ENCODE measurements at places on chromosomes 12 and 14.

DNA sequence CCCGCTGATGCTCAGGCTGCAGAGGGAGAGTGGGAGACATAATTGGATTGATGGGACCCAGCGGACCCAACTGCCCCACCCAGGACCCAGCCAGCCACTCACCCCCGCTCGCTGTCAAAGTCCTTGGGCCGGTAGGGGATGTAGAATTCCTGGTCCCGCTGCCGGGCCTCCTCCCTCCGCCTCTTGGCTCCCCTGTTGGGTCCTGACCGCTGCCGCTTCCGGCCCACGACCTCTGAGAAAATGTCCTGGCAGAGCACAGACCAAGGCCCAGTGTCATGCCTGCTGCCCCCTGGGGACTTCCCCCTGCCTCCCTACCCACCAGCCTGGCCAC lies 13.5 kb downstream of the CFAP73 start:
- no peaks in the 10 kb centered on the region for H3K27me3 ChIP-seq
- DNase-seq, result no peak
- H3K4me1 ChIP-seq, result no peaks in the 10 kb centered on the region
- H3K4me3 ChIP-seq, result no peak overlapping the region
- no peak overlapping the region for H3K27ac ChIP-seq

- no peak overlapping the region for H3K4me3 ChIP-seq
- no peaks in the 10 kb centered on the region for H3K4me1 ChIP-seq
- H3K36me3 ChIP-seq, result no peaks in the 10 kb centered on the region
- peaks cover 6% of the 10 kb centered on the region for H3K27me3 ChIP-seq
Measured at GRCh38 chr12:107435072-107435471, 250.5 kb upstream of the PWP1 start.

DNA sequence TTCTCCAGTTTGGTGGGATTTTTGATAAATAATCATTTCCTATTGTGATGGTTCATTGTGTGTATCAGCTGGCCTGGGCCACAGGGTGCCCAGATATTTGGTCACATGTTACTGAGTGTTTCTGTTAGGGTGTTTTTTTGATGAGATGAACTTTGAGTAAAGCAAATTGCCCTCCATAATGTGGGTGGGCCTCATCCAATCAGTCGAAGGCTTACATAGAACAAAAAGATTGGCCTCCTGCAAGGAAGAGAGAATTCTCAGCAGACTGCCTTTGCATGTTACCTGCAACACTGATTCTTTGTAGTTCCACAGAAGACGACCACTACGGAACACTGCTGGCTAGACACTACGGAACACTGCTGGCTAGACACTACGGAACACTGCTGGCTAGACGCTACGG lies 441.6 kb downstream of the GLT1D1 start:
- DNase-seq, result no peak
- H3K4me3 ChIP-seq, result no peak overlapping the region
- H3K4me1 ChIP-seq, result no peaks in the 10 kb centered on the region
- no peak overlapping the region for H3K27ac ChIP-seq
- no peaks in the 10 kb centered on the region for H3K36me3 ChIP-seq
- H3K27me3 ChIP-seq, result peaks cover 17% of the 10 kb centered on the region

DNA sequence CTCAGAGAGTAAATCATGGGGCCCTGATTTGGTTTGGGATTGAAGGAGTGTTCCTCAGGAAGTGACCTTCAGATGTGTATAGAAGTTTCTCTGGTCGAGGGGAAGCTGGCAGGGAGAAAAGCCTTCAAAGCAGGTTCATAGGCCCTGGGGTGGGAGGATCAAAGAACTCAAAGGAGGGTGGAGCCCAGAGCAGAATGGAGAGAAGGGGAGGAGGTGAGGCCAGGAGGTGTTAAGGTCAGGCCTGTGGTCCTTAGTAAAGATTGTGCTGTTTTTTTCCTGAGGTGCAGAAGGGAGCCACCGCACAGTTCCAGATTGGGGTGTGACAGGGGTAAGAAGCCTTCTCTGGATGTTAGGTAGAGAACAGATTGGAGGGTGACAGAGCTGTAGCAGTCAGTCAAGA lies 9.7 kb upstream of the CFAP251 start:
- no peaks in the 10 kb centered on the region for H3K27me3 ChIP-seq
- H3K4me1 ChIP-seq, result no peaks in the 10 kb centered on the region
- H3K36me3 ChIP-seq, result peaks cover 26% of the 10 kb centered on the region
- H3K4me3 ChIP-seq, result no peak overlapping the region

GRCh38 chr14:71632440-71632946 lies 299.7 kb upstream of the RGS6 start:
- H3K27me3 ChIP-seq, result no peaks in the 10 kb centered on the region
- no peak for DNase-seq
- no peaks in the 10 kb centered on the region for H3K4me1 ChIP-seq
- no peak overlapping the region for H3K4me3 ChIP-seq
- no peak overlapping the region for H3K27ac ChIP-seq

GRCh38 chr12:100391856-100392255 lies 35.0 kb downstream of the SLC17A8 start:
- no peaks in the 10 kb centered on the region for H3K36me3 ChIP-seq
- H3K4me3 ChIP-seq, result no peak overlapping the region
- no peaks in the 10 kb centered on the region for H3K27me3 ChIP-seq
- no peak overlapping the region for H3K27ac ChIP-seq
- DNase-seq, result no peak

- H3K4me1 ChIP-seq, result peaks cover 36% of the 10 kb centered on the region
- no peak for DNase-seq
- H3K36me3 ChIP-seq, result peaks cover 8% of the 10 kb centered on the region
- H3K27ac ChIP-seq, result no peak overlapping the region
- H3K4me3 ChIP-seq, result no peak overlapping the region
Measured at GRCh38 chr12:49548822-49549648, 10.2 kb downstream of the KCNH3 start.

DNA sequence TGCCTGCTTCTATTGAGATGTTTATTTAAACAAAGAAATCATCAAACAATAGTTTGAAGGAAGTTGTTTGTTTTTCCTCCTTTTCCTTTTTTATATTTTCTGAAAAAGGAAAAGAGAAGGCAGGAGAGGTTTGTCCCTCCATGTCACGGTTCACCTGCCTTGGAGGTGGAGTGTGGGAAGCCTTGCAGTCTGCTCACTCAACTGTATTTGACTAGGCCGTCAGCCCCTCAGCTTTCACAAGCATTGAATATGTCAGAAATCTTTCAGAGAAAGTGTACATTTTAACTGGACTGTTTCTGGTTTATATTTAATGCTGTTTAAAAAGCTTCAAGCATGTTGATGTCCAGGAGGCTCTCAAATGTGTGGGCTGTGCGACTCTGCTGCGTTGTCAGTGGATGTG lies 370.4 kb downstream of the NPAS3 start:
- DNase-seq, result no peak
- H3K27me3 ChIP-seq, result peaks cover 2% of the 10 kb centered on the region
- H3K27ac ChIP-seq, result no peak overlapping the region
- no peaks in the 10 kb centered on the region for H3K36me3 ChIP-seq
- peaks cover 1% of the 10 kb centered on the region for H3K4me1 ChIP-seq

DNA sequence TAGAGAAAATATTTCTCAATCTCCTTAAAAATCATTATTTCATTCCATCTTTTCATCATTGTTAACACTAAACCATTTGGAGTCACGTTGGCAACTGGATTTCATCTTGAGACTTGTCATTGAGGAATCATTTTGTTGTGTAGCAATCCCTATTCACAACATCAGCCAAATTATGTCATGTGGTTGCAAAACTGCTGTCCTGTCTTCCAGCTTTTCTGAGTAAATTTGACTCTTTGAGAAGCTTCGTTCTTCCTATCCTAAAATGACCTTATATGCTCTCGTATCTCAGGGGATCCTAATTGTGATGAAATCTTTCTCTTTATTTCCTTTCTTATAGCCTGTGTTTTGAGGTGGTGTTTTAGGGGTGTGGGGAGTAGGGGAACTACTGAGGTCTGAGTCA lies 30.6 kb upstream of the KICS2 start:
- DNase-seq, result no peak
- no peak overlapping the region for H3K4me3 ChIP-seq
- no peaks in the 10 kb centered on the region for H3K36me3 ChIP-seq
- H3K27ac ChIP-seq, result no peak overlapping the region
- no peaks in the 10 kb centered on the region for H3K27me3 ChIP-seq

- no peaks in the 10 kb centered on the region for H3K27me3 ChIP-seq
- H3K36me3 ChIP-seq, result peaks cover 25% of the 10 kb centered on the region
- no peak for DNase-seq
- no peak overlapping the region for H3K4me3 ChIP-seq
Measured at GRCh38 chr12:42440608-42441007, 114.6 kb downstream of the PPHLN1 start.

GRCh38 chr12:105892362-105892910 lies 246.3 kb downstream of the NUAK1 start:
- H3K4me1 ChIP-seq, result peaks cover 5% of the 10 kb centered on the region
- H3K27me3 ChIP-seq, result no peaks in the 10 kb centered on the region
- no peak overlapping the region for H3K27ac ChIP-seq
- peaks cover 2% of the 10 kb centered on the region for H3K36me3 ChIP-seq
- no peak overlapping the region for H3K4me3 ChIP-seq
- no peak for DNase-seq

DNA sequence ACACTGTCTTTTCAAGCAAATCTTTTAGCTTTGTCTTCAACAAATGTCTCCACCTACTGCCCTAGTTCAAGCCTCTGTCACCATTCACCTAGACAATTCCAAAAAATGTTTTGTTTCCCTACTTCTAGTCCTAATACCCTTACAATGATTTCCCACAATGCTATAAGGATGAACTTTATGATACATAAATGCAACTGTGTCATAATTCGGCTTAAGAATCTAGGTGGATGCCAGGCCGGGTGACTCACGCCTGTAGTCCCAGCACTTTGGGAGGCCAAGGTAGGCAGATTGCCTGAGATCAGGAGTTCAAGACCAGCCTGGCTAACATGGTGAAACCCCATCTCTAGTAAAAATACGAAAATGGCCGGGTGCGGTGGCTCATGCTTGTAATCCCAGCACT lies 20.7 kb upstream of the CREBL2 start:
- no peak overlapping the region for H3K27ac ChIP-seq
- no peaks in the 10 kb centered on the region for H3K36me3 ChIP-seq
- H3K4me1 ChIP-seq, result peaks cover 5% of the 10 kb centered on the region
- no peak for DNase-seq
- H3K4me3 ChIP-seq, result no peak overlapping the region

DNA sequence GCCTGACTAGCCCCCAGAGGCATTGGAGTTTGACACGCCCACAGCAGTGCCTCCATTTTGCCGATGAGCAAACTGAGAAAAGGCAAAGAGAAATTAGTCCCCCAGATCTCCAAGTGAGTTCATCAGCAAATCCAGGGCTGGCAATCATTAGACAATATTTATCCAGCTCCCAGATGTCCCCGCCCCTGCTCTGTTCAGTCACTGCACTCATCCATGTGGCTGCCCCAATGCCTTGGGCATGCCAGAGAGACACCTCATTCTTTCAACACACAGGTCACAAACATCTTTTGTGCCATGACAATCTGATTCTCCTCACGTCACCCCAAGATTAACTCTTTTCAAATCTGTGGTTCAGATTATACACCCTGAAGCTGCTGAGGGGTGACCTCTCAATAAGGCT lies 43.5 kb downstream of the DPF3 start:
- H3K27ac ChIP-seq, result no peak overlapping the region
- DNase-seq, result no peak
- no peak overlapping the region for H3K4me3 ChIP-seq

DNA sequence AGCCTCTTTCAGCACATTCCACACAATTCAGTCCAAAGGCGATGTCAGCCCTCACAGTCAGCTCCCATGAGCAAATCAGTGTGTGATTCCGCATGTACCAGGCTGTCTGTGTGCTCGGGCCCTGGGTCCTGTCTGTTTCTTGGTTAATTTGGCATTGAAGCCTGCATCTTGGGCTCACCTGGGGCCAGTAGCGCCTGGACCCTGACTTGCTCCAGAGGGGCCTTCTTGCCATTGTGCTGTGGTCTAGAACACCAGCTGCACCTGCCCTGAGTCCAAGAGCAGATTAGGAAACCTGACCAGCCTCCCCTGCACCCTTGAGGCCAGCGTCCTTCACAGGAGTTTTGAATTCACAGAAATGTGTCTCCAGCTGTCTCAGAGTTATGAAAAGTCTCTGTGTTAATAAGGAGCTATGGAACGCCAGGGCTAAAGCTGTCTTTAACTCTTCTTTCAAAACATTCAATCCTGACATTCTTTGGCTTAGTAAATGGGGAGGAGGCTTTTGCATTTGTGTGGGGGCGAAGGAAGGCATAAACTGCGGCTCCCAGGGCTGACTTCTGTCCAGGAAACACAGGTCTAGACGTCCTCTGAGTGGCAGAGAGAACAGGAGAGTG lies 102.2 kb downstream of the ARF6 start:
- DNase-seq, result no peak
- peaks cover 17% of the 10 kb centered on the region for H3K4me1 ChIP-seq

DNA sequence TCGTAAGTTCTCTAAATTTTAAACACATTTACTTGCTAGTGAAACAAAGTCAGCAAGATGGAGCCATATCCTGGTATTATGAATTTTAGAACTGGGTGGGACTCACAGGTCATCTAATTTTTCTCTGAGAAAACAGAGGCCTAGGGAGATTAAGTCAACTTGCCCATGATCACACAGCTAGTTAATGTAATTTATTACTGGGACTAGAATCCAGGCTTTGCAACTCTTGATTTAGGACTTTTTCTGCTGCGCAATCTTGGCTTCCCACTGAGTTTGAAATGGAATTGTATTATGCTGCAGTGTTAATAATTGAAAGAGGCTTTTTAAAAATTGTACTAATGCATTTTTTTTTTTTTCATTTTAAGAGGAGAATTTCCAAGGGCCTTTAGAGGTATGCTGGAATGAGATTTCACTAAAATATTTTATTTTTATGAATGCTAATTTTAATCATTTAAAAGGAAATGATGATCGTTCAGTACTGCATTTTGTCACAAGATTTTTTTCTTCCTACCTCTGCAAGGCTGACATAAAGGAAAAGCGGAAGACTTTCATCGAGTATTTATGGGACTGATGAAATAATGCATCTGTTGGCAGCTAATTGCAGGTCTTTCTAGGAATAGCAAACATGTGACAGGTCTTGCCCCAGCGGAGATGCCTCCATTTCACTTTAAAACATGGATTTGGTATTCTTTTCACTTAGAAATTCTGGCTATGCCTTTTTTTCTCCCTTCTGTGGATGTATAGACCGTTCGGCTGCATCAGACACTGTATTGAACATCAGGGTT lies 9.6 kb downstream of the CRADD start:
- H3K27ac ChIP-seq, result no peak overlapping the region
- peaks cover 4% of the 10 kb centered on the region for H3K4me1 ChIP-seq
- no peak overlapping the region for H3K4me3 ChIP-seq
- no peaks in the 10 kb centered on the region for H3K27me3 ChIP-seq
- no peak for DNase-seq

DNA sequence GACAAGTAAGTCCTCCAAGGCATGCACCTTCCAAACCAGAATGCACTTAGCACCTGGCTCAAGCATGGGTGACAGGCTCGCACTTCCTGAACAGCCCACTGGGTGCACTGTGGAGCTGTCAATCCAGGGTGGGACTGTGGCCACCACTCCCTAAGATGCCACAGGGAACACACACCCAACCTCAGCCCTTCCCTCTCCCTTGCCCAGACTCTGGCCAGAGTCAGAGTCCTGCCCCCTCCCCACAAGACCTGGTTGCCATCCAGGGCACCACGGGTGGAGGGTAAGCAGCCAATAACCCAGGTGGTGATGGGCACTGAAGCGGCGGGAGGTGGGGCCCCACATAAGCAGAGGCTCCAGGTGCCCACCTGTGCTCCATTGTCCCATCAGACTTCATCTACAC lies 160.6 kb downstream of the MYRFL start:
- H3K27ac ChIP-seq, result no peak overlapping the region
- no peak for DNase-seq
- H3K4me1 ChIP-seq, result no peaks in the 10 kb centered on the region
- no peaks in the 10 kb centered on the region for H3K27me3 ChIP-seq
- no peak overlapping the region for H3K4me3 ChIP-seq
